ENCODE measurements at places on chromosomes 13 and 19.

DNA sequence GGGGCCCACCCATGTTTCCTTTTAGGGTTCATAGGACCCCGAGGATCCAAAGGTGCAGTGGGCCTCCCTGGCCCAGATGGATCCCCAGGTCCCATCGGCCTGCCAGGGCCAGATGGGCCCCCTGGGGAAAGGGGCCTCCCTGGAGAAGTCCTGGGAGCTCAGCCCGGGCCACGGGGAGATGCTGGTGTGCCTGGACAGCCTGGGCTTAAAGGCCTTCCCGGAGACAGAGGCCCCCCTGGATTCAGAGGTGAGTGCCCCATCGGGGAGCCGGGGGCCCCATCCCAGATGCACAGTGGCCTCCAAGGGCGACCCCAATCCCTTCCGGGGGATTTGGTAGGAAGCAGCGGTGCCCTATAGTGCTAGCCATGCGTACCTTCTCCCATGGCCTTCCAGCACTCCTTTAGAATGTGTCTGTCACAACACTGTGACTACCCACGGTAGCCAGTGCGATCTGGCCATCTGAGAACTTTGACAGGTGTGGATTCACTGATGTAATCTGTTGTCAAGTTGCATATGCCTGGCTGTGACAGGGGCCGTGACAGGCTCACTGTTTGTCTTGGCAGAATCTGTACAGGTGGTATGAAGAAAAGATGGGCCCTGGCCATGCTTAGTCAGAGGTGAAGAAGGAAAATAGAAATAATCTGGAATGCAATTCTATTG, 88.5 kb downstream of the RAB20 start:
- DNase-seq = no peak

GRCh38 chr13:113001241-113002140, 32.5 kb downstream of the MCF2L start:
- no peak for DNase-seq

DNA sequence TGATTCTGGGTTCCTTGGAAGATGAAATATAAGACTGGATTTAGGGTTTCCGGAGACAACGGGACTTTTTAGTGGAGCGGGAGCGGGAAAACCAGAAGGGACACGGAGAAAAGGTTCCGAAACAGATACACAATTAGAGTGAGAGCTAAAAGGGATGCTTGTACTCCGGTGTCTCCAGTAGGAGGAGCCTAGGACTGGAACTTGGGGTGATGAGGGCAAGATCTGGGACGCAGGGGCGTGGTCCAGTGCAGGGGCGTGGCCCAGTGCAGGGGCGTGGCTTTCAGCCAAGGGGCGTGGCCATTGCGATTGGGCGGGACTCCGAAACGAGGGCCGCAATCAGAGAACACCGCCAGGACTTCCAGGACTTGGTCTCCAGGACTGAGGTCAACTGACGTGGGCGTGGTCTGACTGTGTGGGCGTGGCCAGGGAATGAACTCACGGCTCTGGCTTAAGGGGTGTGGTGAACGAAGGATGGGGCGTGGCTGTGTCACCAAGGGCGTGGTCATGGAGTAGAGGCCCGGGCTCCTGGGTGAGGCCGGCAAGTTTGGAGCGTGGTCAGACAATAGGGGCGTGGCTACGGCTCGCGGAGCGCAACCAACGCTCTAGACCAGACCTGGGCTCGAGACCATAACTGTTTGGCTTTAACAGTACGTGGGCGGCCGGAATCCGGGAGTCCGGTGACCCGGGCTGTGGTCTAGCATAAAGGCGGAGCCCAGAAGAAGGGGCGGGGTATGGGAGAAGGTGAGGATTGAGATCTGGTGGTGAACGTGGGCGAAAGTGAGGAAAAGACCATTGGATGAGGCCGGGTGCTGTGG, at the start of gene DKKL1:
Gene DKKL1, plus strand, starts transcription at position 610 of the 815 bp plus-strand sequence. Its CDS starts 122 bp downstream, at position 732.
- DNase-seq = peak; percentile 98

- no peak for DNase-seq
Measured at GRCh38 chr13:99473515-99473914, 27.8 kb upstream of the TM9SF2 start.

- DNase-seq = no peak
Measured at GRCh38 chr19:10283301-10284064, 3.3 kb upstream of the ICAM4 start.

DNA sequence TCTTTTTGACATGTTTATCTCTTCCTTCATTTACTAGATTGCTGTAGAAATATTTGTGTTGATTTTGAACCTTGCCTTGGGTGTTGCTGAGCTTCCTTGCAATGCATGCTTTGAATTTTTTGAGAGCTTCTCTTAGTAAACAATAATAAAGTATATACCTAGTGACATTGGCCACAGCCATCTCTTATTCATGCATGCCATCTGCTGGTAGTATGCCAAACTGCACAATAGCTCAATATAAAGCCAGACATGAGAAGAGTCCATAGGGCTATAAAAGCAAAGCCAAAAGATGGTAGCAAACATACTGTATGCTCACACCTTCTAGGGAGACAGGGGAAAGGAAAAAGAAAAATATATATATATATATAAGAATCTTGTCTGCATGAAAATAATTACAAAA, 18.9 kb upstream of the ZSCAN5A start:
- no peak for DNase-seq

DNA sequence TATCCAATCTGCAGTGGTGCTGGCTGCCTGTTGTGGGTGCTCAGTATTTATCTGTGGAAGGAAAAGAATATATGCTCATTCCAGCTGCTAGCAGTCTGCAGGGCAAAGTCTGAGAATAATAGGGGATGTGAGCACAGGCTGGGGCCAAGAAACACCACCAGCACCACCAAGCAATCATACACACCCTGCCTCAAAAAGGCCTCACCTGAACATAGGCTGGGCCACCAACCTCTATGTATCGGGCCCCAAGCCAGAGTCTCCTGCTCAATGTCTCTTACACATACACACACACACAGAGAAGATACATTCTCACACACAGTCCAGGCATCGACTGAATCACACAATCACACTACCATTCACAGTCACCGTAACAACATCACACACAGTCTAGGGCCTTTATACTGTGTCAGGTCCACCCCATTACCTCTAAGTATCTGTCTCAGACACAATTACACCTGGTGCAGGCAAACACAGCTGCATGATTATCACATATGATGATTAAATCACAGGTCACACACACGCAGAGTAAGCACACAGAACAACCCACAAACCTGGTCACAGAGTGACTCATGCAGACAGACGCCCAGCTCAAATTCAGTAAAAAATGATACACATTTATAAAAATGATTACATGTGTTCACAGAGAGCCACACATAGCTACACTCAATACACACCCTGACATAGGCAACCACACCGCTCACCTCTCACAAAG, 1.3 kb upstream of the ZSCAN22 start:
- DNase-seq = no peak

DNA sequence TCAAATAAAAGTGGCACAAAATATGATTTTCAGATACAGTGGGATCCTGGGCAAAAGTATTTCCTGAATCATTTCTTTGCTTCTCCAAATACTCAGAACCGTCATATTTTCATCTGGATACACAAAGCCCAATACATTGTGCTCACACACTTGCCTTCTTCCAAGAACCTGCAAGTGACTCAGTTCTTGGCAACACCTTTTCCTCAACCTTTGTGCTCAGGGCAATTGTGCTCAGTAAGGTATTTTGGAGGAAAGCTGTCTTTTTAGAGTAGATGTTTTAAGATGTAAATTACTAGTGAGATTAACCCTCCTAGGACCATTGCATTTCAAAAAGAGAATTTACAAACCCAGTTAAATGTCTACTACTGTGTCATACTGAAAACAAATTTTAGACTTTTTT, 233.5 kb downstream of the EFNB2 start:
- no peak for DNase-seq

DNA sequence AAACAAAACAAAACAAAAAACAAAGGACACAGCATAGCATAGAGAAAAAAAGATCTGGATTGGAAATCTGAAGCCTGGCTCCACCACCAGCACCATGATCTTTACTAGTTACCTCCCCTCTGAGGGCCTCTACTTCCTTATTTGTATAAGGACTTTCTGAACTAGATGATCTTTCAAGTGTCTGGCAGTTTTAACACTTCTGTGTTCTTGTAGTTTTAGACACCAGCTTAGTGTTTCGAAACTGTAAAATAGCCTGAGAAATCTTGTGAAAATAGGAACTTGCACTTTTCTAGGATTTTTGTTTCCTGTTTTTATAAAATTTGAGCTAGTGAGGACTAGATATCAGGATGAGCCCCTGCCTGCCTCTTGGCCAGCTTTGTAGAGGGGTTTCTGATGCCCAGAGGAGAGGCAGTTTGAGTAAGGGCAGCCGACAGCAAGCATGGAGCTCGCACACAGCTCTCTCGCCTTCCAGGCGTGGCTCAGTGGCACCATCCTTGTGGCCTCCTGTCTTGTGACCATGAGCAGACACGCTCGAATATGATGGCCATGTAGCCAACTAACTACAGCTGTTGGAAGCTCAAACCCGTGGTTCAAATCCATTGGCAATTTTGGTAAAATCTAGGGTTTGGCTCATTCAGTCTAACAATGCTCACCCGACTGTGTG, 319.0 kb downstream of the KCNRG start:
- no peak for DNase-seq

DNA sequence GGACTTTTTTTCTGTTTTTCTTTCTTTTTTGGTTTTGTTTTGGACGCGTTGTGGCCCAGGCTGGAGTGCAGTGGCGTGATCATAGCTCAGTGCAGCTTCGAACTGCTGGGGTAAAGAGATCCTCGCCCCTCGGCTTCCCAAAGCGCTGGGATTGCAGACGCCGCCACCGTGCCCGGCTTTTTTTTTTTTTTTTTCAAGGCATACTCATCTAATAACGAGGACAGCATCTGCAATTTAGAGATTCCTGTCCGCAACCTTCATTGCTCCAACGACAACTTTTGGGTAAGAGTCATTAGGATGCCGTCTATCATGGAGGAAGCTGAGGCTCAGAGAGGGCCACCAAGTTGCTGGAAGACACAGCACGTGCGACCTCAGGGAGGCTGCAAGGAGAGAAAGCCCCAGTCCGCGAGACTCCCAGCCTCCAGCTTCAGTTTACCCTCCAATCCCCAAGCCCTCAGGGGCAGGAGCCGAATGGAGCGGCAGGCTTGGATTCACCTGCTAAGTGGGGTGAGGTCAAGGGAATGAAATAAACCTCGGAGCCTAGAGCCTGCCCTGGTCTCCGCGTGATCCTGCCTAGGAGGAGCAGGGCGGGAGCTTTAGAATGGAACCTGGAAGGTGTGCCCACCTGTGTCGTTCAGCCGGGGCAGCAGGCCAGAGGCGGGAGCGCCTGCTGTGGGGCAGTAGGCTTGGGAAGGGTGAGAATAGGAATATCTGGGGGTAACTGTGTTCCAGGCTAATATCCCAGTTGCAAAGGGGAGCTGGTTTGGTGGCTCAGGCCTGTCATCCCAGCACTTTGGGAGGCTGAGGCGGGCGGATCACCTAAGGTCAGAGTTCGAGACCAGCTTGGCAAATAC, 676 bp upstream of the POLRMT start:
- DNase-seq = no peak

GRCh38 chr13:64855506-64855905, 2374.6 kb downstream of the PCDH9 start:
- no peak for DNase-seq

DNA sequence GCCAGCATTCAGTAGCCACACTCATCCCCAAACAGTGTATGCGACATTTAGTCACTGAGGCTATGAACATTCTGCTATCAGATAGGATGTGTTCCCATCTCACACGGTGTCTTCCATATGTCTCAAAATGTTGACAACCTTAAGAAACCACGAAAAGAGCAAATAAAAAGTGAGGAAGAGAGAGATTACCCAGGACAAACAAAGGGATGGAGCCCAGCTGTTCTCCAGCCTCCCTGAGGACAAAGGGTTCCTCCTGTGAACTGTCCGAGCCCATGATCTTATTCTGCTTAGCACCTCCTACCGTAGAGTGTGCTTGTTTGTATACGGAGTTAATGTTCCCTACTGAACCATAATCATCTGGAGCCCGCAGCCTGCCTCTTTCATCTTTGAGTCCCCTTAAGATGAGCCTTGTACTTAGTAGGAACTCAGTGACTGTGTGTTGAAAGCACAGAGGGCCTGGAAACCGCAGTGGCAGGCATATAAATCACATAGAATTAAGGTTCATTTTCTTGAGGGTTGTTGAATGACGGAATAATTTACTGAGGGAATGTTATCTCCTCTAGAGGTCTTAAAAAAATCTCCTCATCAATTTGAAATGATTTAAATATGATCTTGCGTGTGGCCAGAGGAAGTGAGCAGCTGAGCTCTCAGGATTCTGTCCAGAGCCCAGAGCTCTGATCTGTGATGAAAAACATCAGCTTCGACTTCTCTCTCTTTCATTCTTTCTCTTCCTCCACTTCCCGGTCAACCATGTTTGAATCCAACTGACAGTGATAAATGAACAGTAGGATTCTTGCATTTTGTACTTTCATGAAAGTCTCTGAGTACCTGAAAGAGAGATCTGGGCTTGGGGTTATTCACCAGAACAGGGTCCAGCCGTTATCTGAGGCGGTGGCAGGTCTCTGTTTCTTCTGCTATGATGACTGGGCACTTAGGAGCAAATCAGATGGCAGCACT, 200.5 kb downstream of the KLF5 start:
- no peak for DNase-seq

DNA sequence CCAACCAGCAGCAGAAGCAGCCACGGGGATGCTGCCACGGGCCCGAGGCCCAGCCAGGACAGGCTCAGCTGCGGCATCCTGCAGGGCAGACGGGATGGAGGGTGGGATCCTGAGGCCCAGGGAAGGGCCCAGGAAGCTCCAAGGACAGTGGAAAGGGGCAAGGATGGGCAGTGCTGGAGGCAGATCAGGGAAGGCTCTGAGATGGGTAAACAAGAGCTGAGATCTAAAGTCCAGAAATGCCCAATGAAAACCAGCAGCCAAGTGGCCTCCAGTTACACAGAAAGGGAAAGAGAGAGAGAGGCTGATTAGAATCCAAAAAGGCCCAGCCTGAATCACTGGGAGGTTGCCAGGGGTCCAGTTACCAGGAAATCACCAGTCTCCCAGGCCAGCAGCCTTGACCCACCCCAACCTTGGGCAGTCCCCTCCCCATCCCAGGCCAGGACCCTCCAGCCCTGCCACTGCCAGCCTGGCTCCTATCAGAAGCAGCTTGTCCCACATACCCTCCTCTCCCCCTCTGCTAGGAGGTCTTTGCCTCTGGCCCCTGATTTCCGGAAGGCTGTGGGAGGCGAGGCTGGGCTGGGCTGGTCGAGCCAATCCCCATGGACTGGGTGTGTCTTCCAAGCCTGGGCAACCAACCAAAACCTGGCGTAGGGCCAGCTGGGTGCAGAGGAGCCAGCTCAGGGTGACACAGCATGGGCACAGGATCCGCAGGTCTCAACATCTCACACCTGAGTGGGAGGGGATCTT, at the start of gene CYP4F11:
Gene CYP4F11, minus strand, starts transcription at position 198 of the 747 bp plus-strand sequence. Its CDS starts 121 bp downstream, at position 77.
- DNase-seq = peak; percentile 86

DNA sequence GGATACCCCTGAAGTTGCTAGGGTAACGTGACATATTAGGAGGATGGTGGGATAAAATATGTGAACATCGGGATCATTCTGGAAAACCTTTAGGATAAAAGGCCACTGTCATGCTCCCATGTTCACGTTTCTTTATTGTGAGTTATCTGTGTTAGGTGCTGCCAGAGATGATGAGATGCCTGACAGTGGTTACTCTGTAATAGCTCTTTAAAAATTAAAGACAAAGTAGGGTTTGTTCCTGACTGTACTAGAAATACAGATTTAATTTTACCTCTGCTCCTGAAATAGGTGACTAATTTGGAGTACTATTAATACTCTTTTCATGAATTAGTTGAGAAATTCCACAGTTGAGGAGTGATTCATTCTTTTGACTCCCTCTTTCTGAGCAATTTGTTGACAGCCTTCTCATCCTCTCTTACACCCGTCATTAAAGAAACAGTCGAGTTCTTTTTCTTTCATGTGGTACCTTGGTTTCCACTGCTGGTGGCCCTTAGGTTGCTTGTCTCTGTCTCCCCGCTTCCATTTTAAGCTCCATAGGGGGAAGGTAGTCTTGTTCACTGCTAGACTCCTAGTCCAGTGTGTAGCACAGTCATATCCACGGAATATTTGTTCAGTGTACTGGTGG, 28.4 kb downstream of the SAE1 start:
- DNase-seq = no peak

Data from RWPE2 (cell line).